Skin of body (tissue), 3 donors: ENCODE measurements at places on chromosomes 4 and X.
A peak's percentile ranks its signal among the peaks of the same experiment; 100 is the strongest.

DNA sequence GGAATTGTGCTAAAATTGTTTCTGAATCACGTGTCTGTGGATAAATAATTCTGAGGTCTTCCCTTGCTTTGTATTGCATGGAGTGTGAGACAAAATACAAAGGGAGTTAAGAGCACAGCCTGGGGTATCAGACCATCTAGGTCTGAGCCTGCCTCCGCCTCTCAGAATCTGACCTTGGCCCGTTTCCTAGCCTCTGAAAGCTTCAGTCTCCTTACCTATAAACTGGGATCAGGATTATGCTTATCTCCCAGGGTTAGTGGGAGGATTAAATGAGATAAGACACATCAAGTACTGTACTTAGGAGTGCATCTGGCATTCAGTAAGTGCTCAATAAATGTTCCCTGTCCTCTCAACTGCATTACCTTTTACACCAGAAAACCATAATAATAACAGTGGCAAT, 140.6 kb upstream of the TENM3 start:
- no peak for DNase-seq

GRCh38 chrX:45749375-45749774, 548.7 kb upstream of the DIPK2B start:
- DNase-seq = no peak

DNA sequence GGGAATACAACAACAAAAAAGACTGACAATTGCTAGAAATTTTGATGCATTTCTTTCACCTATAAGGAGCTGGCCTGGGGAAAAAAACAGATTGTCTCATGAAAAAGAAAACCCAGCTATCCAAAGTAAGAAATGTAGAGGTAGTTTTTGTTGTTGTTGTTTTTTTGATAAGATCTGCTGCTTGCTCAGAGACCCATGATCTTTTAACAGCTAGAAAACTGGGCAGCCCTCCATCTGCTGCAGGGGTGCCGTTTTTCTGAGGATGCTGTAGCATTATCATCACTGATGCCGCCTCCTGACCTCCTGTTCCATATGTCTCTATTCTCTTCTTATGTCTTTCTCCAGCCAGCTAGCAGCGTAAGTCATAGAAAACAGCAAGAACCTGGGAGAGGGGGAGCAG, 98.3 kb downstream of the BMPR1B start:
- DNase-seq = no peak

- no peak for DNase-seq
Measured at GRCh38 chrX:69120476-69120875, 44.8 kb downstream of the PJA1 start.

- no peak for DNase-seq
Measured at GRCh38 chr4:176546975-176547374, 227.2 kb downstream of the SPCS3 start.

- no peak for DNase-seq
Measured at GRCh38 chr4:102285831-102286230, 59.5 kb downstream of the SLC39A8 start.

- DNase-seq = no peak
Measured at GRCh38 chr4:3077796-3078195, 3.3 kb downstream of the HTT start.

DNA sequence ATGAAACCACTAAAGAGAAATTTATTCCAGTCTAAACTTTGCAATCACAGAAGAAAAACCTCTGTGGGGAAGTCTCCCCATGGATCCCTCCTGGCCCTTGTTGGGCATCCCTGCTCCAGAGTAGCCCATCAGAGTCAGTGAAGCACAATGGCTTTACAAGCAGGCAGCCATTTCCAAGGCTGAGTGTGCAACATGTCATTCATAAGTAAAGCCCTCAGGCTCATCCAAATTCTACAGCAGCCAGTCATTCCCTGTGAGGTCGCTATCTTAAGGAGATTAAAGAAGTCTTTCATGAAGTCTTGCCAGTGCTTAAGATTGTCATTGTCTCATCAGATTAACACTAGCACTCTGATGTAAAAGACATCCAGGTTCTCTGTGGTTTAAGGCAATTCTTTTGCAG, 17.0 kb upstream of the MAPK10 start:
- DNase-seq = no peak

- no peak for DNase-seq
Measured at GRCh38 chr4:150680651-150681050, 98.7 kb downstream of the MAB21L2 start.

DNA sequence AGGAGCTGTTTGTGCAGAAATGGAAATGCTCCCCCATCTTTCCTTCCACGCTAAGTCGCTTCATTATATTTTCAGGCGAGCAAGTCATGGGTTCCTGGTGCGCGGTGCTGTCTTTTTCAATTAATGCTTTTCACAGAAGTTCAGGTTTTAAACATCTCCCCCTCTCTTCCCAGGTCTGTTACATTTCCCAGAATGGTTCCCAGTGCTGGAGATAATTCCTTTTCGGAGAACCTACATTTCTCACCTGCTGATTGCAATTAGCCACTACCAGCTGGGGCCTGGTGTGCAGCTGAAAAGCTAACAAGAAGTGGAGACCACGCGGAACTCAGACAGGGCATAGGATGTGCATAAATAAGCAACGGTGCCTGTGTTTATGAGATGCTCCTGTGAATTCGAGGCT, 217.8 kb downstream of the MID1IP1 start:
- no peak for DNase-seq

DNA sequence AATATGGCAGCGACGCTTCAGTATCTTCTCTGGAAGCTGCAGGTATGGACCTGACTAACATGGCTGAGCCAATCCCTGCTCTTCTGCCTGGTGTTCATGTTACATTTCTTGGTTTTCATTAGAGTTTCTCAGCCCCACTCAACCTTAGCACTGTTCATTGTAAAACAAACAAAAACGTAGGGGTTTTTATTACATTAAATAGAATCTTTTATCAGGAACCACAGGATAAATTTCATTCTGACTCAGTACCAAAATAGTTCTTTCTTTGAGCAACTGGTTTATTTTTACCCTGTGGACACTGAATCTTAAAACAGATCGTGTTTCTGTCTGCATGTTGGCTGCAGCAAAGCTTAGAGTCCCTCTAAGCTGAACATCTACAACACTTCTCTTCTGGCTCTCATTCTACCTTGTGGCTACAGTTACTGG, 27.1 kb downstream of the FHIP1A start:
- DNase-seq = no peak

DNA sequence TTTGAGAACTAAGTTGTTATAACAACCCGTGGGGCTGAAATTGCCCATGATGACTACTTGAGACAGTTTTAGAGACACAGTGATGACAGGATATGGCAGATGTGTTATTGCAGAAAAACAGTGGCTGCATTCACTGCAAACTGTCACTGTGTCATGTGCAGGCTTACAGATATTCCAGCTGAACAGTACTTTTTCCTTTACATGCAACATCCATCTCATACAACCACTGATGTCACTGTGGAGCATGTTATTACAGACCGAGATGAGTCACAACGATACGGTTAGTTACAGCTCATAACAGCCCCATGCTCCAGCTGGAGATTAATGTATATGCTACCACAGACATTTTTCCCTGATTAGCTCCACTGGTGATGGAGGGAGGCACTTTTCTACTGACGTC, 207.4 kb downstream of the TMA16 start:
- no peak for DNase-seq

DNA sequence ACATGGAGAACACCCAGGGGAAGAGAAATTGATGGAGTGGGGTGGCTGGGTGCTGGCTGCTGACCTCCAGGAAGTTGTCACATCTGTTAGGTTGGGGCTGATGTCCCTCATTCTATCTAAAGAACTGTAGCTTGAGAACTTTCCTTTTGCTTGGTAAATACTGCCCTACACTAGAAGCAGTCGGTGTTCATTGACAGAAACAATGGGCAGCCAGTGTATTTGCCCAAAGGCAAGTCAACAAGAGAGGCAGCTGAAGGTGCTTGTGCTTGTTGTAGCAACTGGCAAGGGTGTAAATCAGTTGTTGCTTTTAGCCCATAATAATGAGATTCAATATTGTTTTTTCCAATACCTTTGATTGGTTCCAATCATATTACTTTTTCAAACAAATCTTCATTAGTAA, 956 bp downstream of the TMEM154 start:
- DNase-seq = no peak

- peak; percentile 81 for DNase-seq
Measured at GRCh38 chrX:13110433-13111324, 66.3 kb upstream of the FAM9C start.
